Activated CD4-positive, alpha-beta T cell treated with anti-CD3 and anti-CD28 coated beads for 36 hours (primary cell): ENCODE measurements at places on chromosomes 16 and 17.

GRCh38 chr16:3677994-3678393 lies 23.5 kb downstream of the DNASE1 start:
- no peak for DNase-seq

DNA sequence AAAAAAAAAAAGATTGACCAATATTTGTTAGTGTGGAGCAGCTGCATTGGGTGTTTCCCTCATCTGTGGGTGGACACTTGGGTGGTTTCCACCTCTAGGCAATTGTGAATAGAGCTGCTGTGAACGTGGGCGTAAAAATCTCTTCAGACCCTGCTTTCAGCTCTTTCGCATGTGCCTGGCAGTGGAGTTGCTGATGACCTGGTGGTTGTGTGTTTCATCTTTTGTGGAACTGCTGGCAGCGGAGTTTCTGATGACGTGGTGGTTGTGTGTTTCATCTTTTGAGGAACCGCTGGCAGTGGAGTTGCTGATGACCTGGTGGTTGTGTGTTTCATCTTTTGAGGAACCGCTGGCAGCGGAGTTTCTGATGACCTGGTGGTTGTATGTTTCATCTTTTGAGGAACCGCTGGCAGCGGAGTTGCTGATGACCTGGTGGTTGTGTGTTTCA lies 21.4 kb downstream of the ZC3H18 start:
- DNase-seq: peak; percentile 61

- no peak for DNase-seq
Observed at GRCh38 chr16:3115561-3115960, 3.2 kb downstream of the ZNF205 start.

GRCh38 chr17:29102046-29102445 lies 59.1 kb downstream of the PIPOX start:
- DNase-seq: no peak
